ENCODE measurements at places on chromosomes 3 and 15.

DNA sequence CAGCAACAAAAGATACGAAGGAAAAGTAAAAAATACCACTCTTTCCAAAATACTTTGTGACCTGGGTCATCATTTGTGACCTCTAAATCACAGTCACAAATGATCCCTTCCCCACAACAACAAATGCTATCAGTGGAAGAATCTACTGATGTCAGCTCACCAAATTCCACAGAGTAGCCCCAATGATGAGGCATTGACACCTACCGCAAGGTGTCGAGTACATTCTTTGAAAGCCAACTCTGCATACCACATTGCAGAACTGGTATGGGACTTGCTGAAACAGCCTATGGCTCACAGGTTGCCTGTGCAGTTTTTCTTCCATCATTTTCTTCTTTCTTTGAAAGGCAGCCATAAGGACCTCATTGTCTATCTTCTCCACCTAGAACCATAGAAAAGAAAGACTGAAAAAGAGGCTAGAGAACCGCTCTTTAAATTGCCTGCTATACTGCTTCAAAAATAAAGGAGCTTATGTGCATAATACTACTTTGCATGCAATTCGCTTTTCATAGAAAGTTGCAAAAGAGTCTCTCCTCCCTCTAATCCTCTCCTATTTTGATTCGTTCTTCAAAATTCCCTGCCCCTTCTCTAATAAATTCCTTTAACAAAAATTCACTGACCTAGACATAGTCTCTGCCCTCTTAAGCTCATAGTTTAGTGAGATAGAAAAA, 21.4 kb upstream of the KPNA1 start:
- DNase-seq: no peak

DNA sequence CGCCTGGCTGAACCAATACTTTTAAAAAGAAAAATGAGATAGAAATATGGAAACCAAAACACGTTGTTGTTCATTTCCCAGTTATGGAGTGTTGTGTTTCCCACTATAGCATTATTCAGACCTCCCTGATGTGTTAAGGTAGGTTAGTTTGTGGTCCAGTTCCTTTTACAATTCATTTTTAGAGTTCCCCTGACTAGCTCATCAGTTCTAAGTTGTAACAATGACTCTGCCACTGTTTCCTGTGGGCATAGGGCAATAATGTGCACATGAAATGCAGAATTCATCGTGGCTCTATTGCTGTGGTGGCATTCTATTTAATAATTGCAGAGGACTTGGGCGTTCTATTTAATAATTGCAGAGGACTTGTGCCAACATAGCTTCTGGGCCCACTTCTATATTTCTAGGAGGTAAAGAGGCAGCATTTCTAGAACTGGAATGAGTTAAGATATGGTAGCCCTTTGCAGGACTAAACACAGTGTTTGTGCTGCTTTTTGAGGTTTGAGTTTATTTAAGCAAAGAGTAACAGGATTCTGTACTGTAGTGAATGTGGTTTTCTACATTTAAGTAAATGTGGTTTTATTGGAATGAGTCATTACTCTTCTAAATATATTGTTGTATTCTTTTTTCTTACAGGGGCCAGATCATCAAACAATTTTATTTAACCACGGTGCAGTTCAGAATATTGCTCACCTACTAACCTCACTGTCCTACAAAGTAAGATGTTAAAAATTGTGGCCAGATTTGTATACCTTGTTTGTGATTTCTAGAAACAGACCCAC, 47.5 kb downstream of the ARMC8 start:
- no peak for DNase-seq

GRCh38 chr3:136070334-136070733, 104.8 kb downstream of the PPP2R3A start:
- DNase-seq: no peak

- DNase-seq: no peak
These were observed 67.6 kb upstream of the CFAP20DC start for GRCh38 chr3:59117396-59117795.

DNA sequence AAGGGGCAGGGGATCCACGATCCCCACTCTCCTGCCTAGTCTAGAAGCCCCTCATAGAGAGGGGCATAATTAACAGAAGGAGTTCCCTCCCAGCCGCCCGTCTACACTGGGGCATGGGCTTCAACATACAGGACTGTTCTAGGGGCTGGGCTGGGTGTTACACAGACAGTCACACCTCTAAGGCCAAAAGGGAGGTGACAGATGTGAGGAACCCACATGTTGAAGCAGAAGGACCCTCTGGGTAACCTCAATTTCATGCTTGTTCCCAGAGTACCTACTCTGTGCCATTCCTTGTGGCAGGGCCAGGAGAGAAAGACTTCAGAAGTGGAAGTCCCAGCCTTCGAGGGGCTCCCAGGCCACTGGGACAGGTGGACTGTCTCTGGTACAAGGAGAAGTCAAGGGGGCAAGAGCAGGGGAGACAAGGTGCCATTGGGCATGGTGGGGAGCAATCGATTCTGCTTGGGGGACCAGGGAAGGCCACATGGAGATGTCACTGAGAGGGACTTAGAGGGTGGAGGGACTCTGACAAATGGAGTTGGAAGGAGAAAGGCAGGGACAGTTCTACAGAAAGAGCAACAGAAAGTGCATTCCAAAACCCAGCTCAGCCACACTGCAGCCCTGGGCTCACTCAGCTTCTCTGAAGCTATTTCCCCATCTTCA, 71.3 kb downstream of the CPN2 start:
- no peak for DNase-seq

DNA sequence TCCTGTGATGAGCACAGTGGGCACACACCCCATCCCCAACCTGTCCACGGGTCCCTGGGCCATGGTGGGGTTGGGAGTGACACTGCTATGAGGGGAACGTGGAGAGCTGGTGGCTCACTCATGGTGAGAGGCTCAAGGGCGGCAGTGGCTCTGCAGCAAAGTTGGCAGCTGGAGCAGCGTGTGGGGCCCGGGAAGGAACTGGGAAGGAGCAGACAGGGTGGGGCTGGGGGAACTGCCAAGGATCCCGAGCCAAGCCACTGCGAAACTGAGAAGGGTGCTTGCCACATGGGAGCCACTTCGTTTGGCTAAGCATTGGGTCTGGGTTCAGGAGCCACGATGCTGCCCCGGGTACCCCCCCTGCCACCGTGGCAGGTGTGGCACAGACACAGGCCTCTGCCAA, 80.1 kb downstream of the SNRK start:
- DNase-seq: no peak

DNA sequence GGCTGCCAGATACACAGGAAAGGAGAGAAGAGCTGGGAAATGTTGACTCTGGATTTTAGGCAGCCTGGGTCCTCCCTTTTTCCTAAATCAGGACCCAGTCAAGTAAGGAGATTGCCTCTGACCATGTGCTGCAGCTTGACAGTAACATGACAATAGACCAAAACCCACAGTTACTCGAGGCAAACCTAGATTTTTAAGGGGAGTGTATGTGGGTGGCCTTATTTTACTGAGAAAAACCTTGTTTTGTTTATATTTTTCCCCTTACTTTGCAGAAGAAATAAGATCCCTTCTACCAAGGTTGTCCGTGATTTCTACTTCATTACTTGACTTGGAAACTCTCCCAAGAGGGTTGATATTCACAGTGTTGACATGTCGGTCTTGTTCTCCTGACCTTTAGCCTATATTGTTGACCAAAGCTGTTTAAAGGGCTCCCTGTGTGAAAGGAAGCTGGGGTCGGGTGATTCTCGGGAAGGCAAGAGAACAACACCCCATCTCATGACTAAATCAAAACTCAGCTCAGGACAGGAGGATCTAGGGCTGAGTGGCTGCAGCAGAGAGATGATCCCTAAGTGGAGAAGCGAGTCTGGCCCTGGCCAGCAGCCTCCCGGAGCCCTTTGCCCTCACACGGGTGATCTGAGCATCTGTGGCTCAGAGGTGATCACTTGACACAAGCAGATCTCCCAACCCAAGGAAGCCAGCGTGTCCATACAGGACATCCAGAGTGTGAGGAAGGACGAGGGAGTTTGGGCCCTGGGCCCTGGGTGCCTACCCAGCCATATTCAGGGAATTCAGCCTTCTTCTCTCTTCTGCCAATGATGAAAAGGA, 31.0 kb upstream of the SLCO2A1 start:
- peak; percentile 57 for DNase-seq

DNA sequence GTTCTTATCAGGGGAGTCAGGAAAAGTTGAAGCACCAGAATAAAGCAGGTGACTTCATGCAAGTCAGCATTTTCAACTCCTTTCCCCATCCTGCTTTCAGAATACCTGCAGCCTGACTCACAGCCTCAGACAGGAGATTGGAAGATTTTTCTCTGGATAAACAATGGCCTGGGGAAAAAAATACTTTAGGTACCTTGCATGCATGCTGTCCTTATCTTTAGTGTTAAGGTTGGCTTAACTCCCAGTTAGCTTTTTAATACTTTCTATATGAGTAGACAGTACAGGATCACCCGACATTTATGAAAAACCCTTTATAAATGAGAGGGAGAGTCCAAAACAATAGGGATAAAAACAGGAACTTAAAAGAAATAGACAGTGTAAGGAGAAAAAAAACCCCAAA, 53.6 kb downstream of the PAK2 start:
- DNase-seq: no peak

- no peak for DNase-seq
These were observed 25.7 kb upstream of the RAD18 start for GRCh38 chr3:8988791-8989558.

DNA sequence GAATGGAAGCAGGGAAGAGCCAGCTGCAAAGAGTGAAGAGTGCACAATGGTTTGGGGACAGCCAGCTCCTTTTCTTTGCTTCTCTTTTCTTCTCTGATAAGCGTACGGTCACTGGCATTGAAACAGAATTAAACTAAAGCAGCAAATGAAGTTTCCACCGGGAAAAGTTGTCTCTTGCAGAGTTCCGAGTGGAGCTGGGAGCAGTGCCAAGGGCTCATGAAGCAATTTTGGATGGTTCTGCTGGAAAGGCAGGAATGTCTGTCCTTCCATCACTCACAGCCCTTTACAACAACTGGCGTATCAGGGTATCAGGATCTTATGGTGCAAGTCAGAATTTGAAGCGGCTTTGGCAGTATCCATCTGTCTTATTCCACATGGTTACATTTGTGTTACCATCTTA, 1042.9 kb downstream of the NTRK3 start:
- no peak for DNase-seq
